ENCODE measurements at places on chromosomes 1 and 21.

GRCh38 chr1:213087911-213088310 lies 36.9 kb downstream of the RPS6KC1 start:
- DNase-seq: no peak

DNA sequence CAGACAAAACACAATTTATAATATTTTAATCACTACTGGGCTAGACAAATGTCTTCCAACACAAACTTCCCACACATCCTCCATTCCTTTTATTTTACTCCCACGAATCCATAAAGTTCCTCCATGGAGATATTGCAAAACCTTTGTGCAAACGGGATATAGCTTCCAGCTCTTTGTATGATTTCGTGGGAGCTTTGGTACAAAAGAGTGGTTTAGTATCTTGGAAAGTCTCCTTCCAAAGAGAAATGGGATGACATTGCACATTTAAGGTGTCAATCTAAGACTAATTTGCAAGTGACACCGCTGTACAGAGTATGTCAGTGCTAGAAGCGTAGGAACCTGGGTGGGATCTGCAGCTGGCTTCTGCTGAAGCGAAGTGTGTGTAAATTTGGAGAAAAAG lies 455.2 kb upstream of the RUNX1 start:
- DNase-seq: no peak

DNA sequence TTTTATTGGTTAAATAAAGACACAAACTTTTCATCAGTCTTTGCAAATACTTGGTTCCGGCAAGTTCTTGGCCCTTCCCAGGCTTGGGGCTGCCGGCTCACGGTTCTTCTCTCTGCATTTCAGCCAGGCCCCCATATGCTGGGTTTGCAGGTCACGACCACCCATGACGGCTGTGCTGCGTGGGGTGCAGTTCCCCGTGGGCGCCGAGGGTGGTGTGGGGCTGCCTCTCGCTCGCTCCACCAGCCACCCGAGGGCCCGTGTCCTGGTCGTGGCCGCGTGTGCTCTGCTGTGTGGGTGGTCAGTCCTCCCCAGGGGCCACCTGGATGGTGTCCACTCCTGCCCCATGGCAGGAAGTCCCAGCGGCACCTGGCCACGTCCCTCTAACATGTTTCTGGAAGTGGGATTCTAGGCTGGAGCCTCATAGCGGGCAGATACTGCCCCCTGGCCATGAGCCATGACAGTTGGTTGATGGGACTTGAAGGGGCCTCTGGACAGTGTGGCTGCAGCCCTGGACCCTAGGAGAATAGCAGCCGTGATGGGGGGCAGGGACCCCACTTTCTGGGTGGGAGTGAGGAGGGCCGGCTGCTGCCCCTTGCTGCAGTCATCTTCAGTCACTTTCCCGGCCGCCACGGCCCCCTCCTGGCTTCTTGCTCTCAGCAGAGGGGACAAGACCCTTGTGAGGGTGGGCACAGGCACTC lies 46.3 kb downstream of the SKI start:
- DNase-seq: no peak

DNA sequence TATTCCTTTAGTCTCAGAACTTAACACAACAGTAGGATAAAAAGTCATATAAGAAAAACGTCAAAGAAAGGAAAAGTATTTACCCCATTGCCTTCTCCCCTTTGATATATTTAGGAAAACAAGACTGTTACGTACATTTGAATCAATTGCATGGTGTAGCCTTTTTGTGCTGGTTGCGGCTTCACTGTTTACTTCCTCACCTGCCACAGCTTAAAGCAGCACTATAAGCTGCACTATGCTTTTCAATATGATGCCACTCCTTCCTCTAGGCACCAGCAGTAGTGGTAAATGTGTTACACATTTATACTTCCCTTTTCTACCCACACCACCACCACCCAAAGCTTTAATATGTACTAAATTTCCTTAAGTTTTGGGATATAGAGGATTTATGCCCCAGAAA lies 111.1 kb downstream of the ATP1B1 start:
- DNase-seq: no peak

GRCh38 chr1:193473932-193474331 lies 287.5 kb upstream of the B3GALT2 start:
- DNase-seq: no peak

DNA sequence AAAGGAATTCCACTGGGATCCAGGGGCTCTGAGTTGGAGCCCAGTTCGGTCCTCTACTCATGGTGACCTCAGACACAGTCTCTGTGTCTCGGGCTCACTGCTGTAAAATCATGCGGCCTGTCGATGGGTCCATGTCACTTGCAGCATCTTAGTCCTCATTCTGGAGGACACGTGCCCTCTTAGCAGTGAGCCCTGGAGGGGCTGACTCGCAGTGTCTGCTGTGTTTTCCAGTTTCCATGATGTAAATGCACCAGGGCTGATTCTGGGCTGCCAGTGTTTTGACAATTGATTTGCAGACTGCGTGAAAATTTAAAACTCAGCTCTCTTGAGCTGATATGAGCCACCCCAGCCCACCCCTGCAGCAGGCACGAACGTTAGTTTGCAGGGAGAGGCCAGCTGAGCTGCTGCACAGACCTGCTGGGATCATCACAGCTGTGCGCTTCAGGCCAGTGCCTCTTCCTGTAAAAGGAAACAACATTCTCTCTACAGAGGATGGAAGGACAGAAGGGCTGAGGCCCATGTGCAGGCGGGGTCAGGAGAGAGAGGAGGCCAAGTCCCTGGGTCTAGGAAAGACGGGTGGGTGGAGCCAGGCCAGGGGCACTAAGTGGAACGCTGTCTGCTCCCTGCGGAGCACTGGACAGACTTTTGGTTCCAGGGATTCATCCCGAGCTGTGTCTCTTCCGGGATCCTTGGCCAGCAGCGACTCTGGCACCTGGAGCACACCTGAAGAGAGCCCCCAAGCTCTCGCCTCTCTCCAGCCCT lies 42.6 kb downstream of the RSPH1 start:
- DNase-seq: no peak

DNA sequence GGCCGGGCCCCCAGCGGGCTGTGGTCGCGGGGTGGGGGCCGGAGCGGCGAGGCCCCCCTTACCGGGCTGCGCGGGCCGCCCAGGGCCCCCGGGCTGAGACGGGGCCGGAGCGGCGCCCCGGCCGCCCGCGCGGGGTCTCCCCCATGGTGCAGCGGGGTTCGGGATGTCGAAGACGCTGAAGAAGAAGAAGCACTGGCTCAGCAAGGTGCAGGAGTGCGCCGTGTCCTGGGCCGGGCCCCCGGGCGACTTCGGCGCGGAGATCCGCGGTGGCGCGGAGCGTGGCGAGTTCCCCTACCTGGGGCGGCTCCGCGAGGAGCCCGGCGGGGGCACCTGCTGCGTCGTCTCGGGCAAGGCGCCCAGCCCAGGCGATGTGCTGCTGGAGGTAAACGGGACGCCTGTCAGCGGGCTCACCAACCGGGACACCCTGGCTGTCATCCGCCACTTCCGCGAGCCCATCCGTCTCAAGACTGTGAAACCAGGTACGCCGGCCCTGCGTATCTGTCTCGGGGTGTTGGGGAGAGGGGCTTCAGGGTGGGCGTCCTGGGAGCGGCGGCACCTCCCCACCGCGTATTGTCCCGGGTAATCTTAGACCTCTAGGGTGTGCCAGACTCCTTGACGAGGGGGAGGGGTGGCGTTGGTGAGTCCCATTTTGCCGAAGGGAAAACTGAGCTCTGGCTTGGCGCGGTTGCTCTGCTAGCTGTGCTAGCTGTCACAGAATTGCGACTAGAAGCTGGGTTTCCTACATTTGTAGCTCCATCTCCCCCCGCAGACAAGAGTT lies 745 bp downstream of the MAGI3 start:
- DNase-seq: peak; percentile 18

Data from gastrocnemius medialis (tissue), 4 donors.